Stimulated activated CD8-positive, alpha-beta memory T cell treated with anti-CD3 and anti-CD28 coated beads, Interleukin-7, amount 100 ng/mL, for 1 hour (primary cell): ENCODE measurements at places on chromosomes 13 and 19.
A peak's percentile ranks its signal among the peaks of the same experiment; 100 is the strongest.

- no peak for DNase-seq
These were observed 1.1 kb downstream of the SOX1 start for GRCh38 chr13:112067871-112068539.

- no peak for DNase-seq
These were observed 8.7 kb downstream of the PLPP2 start for GRCh38 chr19:282501-282900.

DNA sequence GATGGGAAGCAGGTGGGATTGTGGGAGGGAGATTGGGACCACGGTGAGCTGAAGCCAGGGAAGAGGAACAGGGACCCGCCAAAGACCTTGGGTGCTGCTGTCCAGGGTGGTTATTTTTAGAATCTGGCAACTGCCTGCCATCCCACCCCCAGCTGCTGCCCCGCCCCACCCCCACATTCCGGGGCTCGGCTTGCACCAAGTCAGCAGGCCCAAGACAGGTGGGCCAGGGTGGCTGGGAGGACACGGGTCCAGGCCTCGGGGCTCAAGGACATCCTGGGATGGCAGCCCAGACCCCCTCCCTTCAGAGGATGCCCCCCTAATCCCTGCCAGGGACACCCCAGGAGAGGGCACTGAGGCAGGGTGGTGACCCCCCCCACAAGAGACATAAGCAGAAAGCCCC, 827 bp downstream of the CKM start:
- no peak for DNase-seq

DNA sequence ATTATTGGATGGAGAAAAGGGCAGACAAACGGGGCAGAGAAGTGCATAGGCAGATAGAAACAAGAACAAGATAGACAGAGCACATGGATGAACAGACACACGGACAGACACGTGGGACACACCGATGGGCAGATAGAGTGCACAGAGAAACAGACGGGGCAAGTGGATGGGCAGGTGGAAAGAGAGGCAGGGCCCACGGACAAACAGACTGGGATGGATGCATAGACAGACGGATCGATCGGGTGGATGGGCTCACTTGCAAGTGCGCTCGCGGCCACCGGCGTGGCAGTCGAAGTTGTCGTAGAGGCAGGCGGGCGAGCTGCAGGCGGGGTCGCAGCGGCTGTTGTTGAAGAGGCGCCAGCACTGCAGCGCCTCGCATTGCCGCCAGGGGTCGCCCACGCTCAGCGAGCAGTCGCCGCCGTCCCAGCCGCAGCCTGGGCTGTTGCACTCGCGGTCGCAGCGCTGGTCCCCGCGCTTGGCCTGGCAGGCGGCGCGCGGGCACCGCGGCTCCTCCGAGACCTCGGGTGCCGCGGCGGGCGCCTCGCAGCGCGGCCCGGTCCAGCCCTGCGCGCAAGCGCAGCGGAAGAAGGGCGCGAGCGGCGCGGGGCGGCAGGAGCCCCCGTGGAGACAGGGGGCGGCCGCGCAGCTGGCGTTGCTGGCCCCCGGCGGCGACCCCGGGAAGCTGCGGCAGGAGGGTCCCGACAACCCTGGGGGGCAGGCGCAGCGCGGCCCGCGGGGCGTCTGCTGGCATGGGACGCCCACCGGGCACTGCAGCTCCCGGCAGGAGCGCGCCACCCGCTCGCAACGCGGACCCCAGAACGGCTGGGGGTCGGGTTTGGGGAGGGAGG, 23.3 kb downstream of the NOTCH3 start:
- peak; percentile 70 for DNase-seq

- DNase-seq = no peak
These were observed 42.6 kb downstream of the C13orf42 start for GRCh38 chr13:51068501-51068900.
